ENCODE measurements at places on chromosomes 12 and 14.

- DNase-seq, result no peak
Observed at GRCh38 chr12:104439137-104439536, 17.6 kb upstream of the CHST11 start.

DNA sequence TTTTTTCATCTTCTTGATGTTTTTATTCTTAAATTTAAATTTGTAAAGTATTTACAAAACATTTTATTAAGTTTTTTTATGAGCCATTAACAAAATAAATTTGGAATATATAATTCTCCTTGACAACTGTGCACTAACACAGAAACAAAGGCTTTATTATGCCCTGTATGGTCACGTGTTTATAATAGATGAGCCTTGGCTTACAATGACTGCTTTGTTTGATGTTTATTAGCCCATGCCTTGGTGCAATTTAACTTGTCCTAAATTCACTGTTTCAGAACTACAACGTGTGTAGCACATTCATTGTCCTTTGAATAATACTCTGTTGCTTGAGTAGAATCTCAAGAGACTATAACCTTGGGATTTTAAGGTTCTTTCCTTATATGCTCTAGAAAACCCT lies 59.8 kb downstream of the CNTN1 start:
- DNase-seq, result no peak

GRCh38 chr14:69991422-69991821 lies 112.2 kb downstream of the SMOC1 start:
- no peak for DNase-seq

GRCh38 chr12:122116707-122117535 lies 38.4 kb downstream of the MLXIP start:
- DNase-seq, result no peak

DNA sequence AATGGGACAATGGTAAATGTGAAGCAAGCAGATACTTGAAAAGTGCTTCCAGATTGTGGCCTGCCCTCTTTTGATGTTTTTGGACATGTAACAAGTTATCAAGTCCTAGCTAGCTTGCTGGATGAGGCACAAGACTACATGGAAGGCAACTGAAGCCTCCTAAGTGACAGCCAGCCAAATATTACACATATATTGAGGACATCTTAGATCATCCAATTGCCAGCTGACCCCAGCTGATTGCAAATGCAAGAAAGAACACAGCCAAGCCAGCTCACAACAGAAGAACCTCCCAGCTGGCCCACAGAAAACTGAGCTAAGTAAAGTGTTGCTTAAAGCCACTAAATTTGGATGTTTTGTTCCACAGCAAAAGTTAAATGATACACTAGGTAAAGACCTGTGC lies 156.9 kb downstream of the SRGAP1 start:
- DNase-seq, result no peak

Measured in stimulated activated CD4-positive, alpha-beta T cell treated with anti-CD3 and anti-CD28 coated beads, TNF-alpha, amount 100 ng/mL, for 1 hour (primary cell).